ENCODE measurements at places on chromosomes 13 and 19.

GRCh38 chr13:113338451-113338850 lies 25.5 kb downstream of the GRTP1 start:
- no peaks in the 10 kb centered on the region for H3K27me3 ChIP-seq
- DNase-seq = no peak
- H3K4me3 ChIP-seq = no peak overlapping the region

DNA sequence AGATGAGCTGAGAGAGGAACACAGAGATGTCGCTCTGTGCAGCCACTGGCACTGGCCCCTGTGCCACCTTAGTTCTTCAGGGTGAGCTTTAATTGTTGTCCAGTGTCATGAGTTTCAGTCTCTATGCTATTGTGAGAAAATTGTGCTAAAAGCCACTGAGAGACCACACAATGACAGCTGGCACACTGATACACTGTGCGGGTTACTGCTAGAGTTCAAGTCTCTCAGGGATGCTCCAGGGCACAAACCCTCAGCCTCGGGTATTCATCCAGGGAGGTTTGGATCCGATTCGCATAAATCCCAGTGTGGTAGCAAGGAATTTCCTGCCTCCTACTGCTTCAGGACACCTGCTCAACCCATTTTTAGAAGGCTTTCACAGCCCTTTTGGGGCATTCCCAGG lies 68.1 kb upstream of the EDNRB start:
- no peaks in the 10 kb centered on the region for H3K36me3 ChIP-seq
- H3K27me3 ChIP-seq = no peaks in the 10 kb centered on the region
- H3K27ac ChIP-seq = no peak overlapping the region
- H3K4me3 ChIP-seq = no peak overlapping the region
- no peak for DNase-seq

DNA sequence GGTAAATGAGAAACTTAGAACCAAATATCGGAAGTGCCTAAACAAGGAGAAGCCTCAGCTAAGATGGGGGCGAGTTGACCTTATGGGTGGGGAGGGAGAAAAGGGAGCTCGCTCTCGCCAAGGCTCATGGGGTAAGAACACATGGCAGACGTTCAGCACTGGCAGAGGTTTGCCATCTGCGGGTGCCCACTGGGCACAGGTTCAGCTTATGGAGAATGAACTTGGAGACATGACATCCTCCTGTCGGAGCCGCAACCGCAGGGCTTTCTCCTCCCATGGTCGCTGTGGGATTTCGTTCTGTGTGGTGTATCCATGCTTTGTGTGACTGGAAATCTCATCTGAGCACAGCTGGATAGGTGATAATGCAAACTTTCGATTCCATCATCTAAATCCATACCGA lies 36.1 kb upstream of the PEPD start:
- H3K27ac ChIP-seq = no peak overlapping the region
- no peak for DNase-seq
- no peaks in the 10 kb centered on the region for H3K4me1 ChIP-seq
- no peaks in the 10 kb centered on the region for H3K27me3 ChIP-seq

DNA sequence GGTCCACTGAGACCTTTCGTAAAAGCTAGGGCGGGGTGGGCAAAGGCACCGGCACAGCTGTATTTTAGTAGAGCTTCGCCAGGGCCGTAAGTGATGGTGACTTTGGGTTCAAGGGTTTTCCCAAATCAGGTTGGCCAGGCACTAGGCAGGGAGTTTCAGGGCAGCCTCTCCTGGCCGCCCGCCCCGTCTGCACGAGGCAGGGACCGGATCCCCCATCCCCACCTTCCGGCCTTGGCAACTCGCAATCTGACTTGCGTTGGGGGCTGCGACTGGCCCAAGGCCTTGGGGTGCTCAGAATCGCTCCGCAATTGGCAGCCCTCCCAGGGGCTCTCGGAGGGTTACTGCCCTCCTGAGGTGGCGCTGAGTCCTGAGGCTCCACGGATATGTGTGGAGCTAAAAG lies 4.1 kb upstream of the ZIC5 start:
- H3K36me3 ChIP-seq = no peaks in the 10 kb centered on the region
- peaks cover 89% of the 10 kb centered on the region for H3K27me3 ChIP-seq
- H3K27ac ChIP-seq = no peak overlapping the region
- DNase-seq = no peak
- no peaks in the 10 kb centered on the region for H3K4me1 ChIP-seq

DNA sequence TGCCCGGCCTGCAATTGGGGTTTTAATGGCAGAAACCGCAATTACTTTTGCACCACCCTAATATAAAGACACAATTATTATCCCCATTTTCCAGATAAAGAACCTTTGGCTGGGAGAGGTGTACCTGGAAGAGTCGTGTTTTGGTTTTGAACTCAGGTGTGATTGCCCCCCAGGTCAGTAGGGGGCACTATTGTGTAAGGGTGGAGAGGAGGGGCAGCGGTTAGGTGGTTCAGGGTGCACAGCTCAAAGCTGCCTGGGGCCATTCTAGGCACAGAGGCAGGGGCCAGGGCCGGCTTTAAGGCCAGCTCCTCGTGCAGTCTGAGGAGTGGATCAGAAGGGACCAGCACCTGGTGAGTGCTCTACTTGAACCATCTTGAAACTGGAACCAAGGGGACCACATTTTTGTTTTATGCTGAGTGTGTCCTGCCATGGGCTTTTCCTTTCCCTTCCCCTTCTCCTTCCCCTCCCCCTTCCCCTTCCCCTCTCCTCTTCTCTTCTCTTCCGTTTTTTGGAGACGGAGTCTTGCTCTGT lies 5.8 kb upstream of the FCGRT start:
- H3K4me1 ChIP-seq = peaks cover under 1% of the 10 kb centered on the region
- DNase-seq = peak; percentile 57
- no peaks in the 10 kb centered on the region for H3K27me3 ChIP-seq
- H3K27ac ChIP-seq = no peak overlapping the region
- H3K36me3 ChIP-seq = no peaks in the 10 kb centered on the region
- H3K4me3 ChIP-seq = no peak overlapping the region

DNA sequence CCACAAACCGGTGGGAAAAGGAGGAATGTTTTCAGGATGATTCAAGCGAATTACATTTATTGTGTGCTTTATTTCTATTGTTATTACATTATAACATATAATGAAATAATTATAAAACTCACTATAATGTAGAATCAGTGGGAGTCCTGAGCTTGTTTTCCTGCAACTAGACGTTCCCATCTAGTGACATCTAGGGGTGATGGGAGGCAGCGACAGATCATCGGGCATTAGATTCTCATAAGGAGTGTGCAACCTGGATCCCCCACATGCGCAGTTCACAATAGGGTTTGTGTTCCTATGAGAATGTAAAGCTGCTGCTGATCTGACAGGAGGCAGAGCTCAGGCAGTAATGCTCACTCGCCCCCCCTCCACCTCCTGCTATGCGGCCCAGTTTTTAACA lies 54.5 kb downstream of the SPTBN4 start:
- H3K27ac ChIP-seq = no peak overlapping the region
- H3K4me3 ChIP-seq = no peak overlapping the region
- peaks cover 8% of the 10 kb centered on the region for H3K27me3 ChIP-seq
- DNase-seq = peak; percentile 38

- DNase-seq = no peak
- H3K4me1 ChIP-seq = peaks cover 66% of the 10 kb centered on the region
- no peaks in the 10 kb centered on the region for H3K27me3 ChIP-seq
- H3K36me3 ChIP-seq = no peaks in the 10 kb centered on the region
These were observed 44.4 kb upstream of the NPAS1 start for GRCh38 chr19:46975011-46975924.

- H3K27ac ChIP-seq = no peak overlapping the region
- no peaks in the 10 kb centered on the region for H3K27me3 ChIP-seq
- H3K4me1 ChIP-seq = no peaks in the 10 kb centered on the region
- no peak overlapping the region for H3K4me3 ChIP-seq
- DNase-seq = no peak
- no peaks in the 10 kb centered on the region for H3K36me3 ChIP-seq
These were observed 865.1 kb downstream of the EFNB2 start for GRCh38 chr13:105670179-105670990.

Measured in GM23248 (cell line).